Body of pancreas (tissue), 4 donors: ENCODE measurements at places on chromosomes 5 and 9. TPM values are rescaled to one million over a fixed set of nuclear protein-coding genes. Genes with fewer than 3 reads are reported as not detected.

DNA sequence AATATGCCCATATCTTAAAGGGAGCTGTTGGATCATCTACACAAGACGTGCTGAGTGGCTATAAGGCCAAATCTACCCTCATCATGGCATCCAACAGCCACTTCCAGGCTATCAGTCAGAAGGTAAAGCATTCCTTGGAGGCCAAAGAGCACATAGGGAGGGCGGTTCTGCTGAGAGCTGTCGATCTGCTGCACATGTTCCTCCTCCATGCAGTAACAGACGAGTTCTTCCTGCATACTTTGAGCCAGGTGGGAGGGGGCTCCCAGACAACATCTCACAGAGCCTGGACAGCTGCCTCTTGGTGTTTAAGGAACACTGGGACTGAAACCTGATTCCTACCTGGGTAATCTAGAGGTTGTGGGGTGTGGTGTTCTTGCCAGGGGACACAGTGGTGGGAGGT is 93.3 kb upstream of the RAI14 start:
- DNase-seq = no peak

- no peak for DNase-seq
These were observed 48.7 kb downstream of the PCSK1 start for GRCh38 chr5:96384353-96384752.

ROPN1L gene
- 1.3 TPM for total RNA-seq

MZB1 gene
- total RNA-seq = not detected

C5 gene
- total RNA-seq = 16.1 TPM

CCDC180 gene
- 5.2 TPM for total RNA-seq

DNA sequence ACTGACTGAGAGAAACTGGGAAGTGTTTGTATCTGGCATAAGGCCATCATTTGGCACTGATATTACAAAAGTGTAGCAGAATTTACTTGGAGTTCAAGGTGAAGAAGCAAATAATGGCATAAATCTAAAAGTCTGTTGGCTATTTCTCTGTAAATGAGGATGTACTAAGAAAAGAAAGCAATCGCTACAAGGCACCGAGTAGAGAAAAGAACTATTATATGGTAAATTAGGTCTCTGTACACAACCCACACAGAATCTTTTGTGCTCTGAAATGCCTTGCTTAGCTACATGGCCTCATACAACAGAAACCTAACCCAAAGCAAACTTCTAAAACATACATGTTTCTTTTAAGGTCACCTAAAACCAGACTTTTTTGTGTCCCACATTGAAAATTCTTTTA is 290.1 kb upstream of the WWC1 start:
- DNase-seq = no peak

GRCh38 chr9:38761339-38761738 is 41.4 kb upstream of the FAM240B start:
- no peak for DNase-seq

DNA sequence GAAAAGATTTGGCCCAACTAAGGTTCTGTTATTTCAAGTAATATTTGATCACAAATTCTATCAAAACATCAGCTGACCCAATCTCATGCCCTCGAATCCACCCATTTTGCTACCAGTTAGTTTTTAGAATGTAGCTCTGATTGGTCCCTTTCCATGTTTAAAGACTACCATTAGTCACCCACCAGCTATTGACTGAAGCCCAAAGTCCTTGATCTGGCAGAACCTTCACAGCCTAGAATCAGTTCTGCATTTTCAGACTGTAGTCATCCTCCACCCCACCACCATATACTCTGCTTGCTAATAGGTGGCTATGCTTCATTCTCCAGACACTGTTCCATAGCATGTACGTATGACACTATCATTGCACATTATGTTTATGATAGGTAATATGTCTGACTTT is 182.2 kb upstream of the TARS1 start:
- no peak for DNase-seq

DNA sequence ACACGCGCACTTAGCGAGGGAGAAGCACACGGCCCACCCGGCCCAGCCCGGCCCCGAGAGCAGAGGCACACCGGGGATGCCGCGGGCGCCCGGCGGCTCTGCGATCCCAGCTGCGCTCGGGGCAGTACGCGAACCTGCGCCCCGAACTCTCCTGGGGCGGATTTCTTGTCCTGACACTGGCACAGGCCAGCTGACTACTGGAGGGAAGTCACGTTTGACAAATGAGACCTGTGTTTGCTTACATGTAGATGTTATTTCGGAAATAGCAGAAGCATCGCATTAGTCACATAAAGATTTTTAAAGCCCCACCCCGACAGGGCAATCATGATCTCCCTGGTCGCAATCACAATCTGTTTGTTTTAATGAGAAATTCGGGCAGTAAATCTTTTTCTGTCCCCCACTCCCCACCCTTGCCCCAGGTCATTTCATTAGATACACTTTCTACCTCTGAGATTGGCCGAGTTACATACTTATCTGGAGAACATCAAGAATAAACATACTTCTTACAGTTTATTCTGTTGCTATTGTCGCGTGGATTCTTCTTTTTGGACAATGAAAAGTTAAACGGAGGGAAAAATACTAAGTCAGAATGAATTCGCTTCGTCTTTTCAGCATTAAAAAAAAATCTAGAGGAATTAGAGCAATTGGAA is 518.9 kb downstream of the CTNND2 start:
- no peak for DNase-seq

DNA sequence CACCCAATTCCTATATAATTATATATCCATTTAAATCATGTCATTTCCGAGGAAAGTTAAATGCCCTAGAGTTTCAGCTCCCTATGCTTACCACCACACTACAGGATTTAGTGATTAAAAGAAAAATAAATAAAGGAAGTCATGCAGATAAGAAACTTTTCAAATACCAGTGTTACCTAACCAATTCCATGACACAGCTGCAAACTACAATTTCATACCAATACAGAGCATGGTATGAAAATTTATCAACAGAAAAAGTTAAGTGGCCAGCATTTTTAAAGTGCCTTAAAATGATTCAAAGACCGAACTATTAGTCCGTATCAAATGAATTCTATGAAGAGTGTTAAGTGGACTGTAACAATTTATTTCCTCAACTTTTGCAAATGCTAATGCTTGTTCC is 35.9 kb downstream of the CEP120 start:
- DNase-seq = no peak

SLC6A7 gene
- total RNA-seq = not detected

DNA sequence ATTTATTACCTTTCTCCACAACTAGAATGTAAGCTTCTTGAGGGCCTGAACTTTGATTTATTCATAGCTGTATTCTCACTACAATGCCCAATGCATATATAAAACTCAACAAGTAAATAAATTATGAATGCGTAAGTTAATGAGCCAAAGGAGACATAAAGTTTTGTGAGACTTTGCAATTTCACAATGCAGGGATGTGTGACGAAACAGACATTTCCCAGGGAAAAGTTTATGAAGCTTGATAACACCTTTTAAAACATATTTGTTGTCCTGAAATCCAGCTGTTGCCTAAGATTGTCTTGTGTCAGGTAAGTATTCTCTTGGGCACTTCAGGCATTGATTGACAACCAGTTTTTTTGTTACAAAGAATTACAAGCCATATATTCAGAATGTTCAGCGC is 800.1 kb downstream of the BRINP1 start:
- no peak for DNase-seq

- DNase-seq = no peak
These were observed 57.6 kb downstream of the NR3C1 start for GRCh38 chr5:143345671-143346440.

- DNase-seq = no peak
These were observed 219.3 kb downstream of the CEMIP2 start for GRCh38 chr9:71549023-71549422.

DNA sequence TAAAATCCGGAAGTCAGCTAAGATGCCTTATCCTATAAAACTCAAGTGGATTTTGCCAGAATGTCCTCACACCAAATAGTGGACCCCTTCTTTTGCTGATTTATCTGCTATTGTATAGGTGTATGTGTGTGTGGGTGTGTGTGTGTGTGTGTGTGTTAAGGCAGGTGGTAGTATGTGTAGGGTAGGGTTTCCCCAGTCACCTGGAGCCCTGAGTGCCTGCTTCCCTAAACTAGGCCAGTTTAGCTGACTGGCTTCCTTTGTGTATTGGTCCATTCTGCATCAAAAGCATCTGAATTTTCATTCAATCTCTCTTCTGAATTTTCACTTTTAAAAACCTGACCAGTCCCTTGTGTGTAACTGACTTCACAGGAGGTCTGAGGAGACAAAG is 42.2 kb upstream of the LCP2 start:
- no peak for DNase-seq

- no peak for DNase-seq
These were observed 32.6 kb downstream of the NKX2-5 start for GRCh38 chr5:173202266-173202875.

GRCh38 chr9:109421026-109421970 is 76.8 kb downstream of the PTPN3 start:
- no peak for DNase-seq

GRCh38 chr5:16935231-16936149 is 598 bp downstream of the MYO10 start:
- peak; percentile 67 for DNase-seq

- no peak for DNase-seq
These were observed 37.8 kb upstream of the ATP6V1G1 start for GRCh38 chr9:114549697-114550330.

DNA sequence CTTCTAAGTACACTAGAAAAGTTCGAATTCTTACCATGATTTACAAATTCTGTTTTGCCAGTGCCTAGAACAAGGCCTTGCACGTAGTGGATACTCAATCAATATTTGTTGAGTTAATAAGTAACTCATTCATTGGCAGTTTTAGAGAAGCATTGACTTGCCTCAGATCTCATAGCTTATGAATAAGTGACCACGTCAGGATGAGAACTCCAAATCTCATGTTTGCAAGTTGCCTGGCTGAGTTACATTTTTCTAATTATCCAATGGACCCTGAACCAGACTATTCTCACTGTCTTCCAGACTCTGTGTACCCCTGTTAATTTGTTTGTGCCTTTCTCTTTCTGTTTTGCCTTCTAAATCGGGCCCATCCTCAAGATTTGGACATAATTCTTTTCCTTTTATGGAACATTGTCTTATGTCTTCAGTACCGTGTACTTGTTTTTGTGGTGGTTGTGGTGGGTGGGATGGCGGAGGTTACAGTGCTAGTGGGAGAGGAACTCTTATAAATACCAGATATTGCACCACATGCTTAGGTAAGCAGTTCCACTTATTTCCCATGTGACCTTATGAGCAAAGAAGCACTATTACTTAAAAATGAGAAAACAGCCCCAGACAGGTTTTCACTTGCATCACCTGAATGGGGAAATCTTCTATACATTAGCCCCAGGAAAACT is 96.3 kb downstream of the UNC13B start:
- DNase-seq = no peak

PROB1 gene
- 0.52 TPM for total RNA-seq

GRCh38 chr5:68891718-68892117 is 202.1 kb upstream of the SLC30A5 start:
- DNase-seq = no peak

BTNL3 gene
- total RNA-seq = not detected

- DNase-seq = peak; percentile 17
These were observed 65.3 kb downstream of the OLFM1 start for GRCh38 chr9:135152614-135153334.

DNA sequence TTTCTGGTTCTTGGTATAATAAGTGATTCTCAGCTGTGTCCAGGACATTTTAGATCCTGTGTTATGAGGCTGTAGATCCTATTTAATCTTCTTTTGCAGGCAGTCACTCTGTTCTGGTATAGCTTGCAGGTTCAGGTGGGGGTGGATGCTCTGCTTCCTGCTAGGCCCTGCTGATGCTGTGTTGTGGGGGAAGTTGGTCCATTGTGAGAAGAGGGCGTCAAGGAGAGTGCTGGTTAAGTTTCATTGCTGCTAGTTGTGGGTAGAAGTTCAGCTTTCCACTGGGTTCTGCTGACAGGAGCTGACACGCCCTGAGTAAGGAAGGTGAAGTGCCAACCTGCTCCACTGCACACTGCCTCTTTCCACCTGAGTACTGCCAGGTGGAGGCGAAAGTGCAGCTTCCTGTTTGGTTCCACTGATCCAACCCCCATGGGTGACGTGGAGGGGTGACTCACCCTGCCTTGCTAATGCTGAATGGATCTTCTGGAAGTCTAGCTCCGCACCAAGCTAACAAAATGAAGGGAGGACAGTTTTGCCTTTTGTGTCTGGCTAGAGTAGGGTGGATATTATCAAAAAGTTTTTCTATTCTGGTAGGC is 16.3 kb downstream of the NMRK1 start:
- no peak for DNase-seq

PCDHGB2 gene
- total RNA-seq = 9.3 TPM

DNAH5 gene
- total RNA-seq = 2.6 TPM

DNA sequence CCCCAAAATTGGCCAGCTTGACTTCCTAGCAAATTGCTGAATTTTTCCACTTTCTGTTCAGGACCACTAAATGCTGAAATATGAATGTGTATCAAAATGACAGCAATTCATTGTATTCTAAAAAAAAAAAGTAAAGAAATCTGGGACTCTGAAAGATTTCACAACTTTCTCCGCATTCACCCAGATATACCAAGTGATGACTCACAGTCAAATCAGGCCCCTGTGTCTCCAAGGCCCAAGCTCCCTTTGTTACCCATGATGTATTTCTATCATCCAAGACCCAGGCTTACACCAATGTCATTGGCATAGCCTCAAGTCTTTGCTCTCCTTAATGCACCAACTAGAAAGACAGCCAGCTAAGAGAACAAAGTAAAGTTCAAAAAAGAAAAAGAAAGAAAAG is 493.9 kb downstream of the NTRK2 start:
- DNase-seq = no peak

DNA sequence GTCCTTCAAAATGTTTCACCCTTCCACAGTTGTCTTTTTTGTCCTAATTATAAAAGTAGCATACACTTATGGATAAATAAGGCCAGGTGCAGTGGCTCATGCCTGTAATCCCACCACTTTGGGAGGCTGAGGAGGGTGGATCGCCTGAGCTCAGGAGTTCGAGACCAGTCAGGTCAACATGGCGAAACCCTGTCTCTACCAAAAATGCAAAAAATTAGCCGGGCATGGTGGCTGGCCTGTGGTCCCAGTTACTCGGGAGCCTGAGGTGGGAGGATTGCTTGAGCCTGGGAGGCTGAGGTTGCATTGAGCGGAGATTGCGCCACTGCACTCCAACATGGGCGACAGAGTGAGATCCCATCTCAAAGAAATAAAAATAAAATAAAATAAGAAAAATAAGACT is 1.6 kb downstream of the C5orf52 start:
- DNase-seq = no peak
